ENCODE measurements at places on chromosomes 4 and X.
A peak's percentile ranks its signal among the peaks of the same experiment; 100 is the strongest.

DNA sequence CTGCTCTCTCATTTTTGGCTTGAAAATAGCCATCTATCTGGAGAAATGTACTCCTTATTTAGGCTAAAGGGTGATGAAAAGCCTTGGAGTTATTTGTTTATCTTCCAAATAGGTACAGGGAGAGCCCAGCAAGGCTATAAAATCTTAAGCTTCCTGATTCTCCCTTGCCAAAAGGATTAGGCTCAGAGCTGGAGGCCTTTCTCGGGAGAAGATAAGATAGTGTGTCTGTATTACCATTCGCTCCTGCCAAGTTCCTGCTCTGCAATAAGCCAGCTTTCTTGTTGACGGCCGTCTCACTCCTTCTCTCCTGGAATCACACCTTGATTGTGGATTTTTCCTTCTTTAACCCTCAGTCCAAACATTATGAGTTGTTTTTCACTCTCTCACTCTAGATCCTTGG lies 171.8 kb upstream of the TTC29 start:
- no peak for DNase-seq

DNA sequence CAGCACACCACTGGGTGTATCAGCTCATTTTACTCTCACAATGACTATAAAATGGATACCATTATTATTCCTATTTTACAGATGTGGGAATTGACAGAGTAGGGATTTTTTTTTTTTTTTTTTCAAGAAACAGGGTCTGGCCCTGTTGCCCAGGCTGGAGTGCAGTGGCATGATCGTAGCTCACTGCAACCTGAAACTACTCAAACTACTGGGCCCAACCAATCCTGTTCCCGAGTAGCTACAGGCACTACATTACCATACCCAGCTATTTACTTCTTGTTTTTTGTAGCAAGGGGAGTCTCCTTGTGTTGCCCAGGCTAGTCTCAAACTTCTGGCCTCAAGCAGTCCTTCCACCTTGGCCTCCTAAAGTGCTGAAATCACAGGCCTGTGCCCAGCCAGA lies 95.2 kb downstream of the LARP7 start:
- no peak for DNase-seq

DNA sequence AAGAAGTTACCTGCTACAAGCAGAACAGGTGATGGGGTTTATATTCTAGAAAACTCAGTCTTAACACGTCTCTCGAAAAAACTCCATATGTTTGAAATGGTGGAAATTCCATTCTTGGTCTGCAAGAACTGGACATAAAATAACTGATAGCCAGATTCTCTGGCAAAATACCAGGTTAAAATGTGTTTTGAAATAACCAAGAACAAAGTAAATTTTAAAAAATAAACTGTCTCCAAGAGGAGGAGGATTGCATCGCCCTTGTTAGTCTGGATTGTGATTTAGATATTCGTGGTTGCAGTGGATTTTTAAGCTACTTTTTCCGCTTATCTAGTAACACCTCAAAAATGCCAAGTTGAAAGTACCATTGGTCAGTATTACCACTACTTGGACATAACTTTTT lies 40.8 kb downstream of the CENPU start:
- DNase-seq = no peak

- DNase-seq = no peak
These were observed 395 bp downstream of the RAB28 start for GRCh38 chr4:13483768-13484121.

DNA sequence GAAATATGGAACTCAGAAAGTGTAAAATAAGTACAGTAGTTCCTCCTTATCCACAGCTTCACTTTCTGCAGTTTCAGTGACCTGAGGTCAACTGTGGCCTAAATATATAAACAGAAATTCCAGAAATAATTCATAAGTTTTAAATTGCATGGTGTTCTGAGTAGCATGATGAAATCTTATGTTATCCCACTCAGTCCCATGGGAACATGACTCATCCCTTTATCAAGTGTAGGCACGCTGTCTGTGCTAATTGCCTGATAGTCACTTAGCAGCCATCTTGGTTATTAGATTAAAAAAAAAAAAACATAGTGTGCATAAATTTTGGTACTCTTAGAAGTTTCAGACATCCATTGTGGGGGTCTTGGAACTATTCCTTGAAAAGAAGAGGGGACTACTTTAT lies 983.4 kb upstream of the ADGRL3 start:
- no peak for DNase-seq

DNA sequence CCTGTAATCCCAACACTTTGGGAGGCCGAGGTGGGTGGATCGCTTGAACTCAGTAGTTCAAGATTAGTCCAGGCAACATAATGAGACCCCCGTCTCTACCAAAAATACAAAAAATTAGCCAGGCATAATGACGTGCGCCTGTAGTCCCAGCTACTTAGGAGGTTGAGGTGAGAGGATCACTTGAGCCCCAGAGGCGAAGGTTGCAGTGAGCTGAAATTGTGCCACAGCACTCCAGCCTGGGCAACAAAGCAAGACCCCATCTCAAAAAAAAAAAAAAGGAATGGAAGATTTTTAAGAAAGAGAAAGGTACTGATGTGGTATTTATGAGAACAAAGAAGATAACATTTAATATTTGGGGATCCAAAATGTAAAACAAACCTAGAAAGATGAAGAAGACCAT lies 27.0 kb upstream of the NMU start:
- DNase-seq = no peak

DNA sequence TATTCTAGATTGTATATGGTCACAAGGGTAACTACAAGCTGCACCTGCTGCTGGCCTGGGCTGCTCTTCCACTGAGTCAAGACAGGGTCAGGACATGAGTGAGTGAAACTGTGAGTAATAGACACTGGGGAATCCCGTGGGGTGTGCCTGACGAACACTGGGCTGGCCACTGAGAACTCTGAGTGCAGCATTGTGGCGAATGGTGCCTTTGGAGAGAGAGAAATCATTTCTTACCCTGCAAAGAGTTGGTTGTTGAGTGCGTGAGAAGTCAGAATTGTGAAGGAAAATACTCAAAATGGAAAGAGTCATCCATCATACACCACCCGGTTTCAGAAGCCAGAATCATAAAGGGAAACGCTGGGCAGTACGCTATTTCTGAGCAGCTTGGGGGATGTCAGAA lies 43.1 kb upstream of the LSM6 start:
- DNase-seq = peak; percentile 3

DNA sequence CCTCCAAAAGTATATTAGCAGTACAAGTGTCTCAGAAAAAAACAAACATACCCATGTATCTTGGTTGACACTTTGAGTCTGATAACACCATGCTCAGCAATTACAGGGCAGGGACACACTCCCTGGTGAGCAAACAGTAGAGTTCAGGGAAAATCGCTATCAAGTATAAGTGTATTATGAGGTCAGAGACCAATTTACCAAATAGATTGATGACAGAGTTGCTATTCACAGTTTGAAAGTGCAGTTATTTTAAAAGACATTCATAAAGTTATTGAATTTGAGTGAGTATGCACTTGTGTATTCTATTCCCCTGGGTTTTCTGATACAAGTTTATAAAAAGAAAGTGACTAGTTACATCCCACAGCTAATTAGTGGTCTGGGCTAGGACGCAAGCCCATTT lies 10.2 kb upstream of the LONRF3 start:
- DNase-seq = no peak

Data from stimulated activated CD4-positive, alpha-beta T cell treated with anti-CD3 and anti-CD28 coated beads, Interleukin-1b, Interleukin-23, amount 100 ng/mL, for 1 hour (primary cell).